ENCODE measurements at places on chromosomes 6 and 20.
A peak's percentile ranks its signal among the peaks of the same experiment; 100 is the strongest.

- no peak for DNase-seq
Observed at GRCh38 chr6:131954775-131955107, 3.6 kb upstream of the CCN2 start.

GRCh38 chr6:139628270-139628669 lies 253.8 kb upstream of the CITED2 start:
- no peak for DNase-seq

DNA sequence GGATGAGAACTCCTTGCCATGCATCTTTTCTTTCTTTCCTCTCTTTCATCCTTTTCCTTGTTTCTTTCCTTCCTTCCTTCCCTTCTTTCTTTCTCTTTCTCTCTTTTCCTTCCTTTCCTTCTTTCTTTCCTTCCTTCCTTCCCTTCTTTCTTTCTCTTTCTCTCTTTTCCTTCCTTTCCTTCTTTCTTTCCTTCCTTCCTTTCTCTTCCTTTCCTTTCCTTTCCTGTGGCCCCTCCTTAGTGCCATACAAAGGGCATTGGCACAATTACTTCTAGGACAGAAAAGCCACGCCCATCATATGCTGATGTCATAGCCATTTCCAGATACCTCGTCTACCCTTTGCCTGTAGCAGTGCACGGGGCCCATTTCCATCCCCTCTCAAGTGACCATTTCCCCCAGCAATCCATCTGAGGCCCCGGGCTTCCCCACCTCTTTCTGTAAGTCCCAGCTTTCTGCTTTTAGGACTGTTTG lies 2.2 kb upstream of the CENPB start:
- DNase-seq = no peak

DNA sequence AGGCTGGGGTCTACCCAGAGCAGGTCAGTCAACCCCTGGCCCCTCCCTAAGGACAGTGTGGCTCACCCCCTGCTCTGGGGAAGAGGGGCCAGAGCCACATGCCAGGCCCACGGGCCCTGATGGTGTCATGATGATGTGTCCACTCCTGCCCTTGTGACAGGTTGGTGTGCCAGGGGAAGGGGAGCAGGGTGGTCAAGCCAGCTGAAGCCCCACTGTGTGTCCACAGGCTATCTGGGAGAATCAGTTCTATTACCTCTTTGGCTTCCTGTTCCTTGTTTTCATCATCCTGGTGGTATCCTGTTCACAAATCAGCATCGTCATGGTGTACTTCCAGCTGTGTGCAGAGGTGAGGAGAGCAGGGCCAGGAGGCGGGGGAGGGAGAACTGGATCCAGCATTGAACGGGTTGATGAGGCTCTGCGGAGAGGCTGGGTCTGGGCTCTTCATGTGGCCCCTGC lies 47.7 kb downstream of the PLAGL2 start:
- DNase-seq = no peak

GRCh38 chr6:12608874-12609273 lies 107.7 kb upstream of the PHACTR1 start:
- no peak for DNase-seq

DNA sequence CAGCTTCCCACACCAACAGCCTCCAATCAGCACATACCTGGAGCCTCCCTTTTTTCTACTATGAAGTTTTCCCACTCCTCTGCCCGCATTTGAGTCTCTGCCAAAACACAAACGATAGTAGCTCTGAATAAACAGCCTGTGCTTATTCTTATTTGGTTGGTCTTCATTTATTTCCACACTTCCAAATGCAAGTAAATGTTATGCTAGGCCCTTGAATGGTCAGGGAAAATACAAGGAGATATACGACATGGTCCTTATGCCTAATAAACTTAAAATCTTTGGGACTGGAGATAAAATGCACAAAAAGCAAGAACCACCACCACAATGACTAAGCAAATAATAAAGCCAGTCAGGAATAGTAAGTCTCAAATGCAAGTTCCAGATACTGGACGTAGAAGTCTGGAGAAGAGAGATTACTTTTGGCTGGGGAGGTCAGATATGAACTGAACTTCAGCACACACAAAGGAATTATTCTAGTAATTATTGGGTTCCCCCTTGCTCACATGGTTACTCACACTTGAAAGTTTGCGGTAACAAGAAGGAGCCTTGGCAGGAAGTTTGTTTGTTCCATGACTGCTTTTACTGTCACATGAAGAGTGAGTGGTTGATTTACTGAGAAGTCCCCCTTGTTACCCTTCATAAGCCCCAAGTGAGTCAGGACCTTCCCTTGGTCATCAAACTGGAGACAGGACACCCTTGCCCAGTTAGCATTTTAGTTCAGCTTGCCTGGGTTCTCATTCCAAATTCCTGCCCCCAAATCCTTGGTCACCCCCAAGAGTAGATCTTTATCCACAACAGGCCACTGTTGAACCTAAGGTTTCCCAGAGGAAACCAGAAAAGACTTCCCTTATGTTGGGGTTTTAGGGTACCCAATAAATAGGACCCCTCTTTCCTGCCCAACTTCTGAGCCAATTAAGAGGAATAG lies 511.2 kb upstream of the JARID2 start:
- DNase-seq = peak; percentile 35

DNA sequence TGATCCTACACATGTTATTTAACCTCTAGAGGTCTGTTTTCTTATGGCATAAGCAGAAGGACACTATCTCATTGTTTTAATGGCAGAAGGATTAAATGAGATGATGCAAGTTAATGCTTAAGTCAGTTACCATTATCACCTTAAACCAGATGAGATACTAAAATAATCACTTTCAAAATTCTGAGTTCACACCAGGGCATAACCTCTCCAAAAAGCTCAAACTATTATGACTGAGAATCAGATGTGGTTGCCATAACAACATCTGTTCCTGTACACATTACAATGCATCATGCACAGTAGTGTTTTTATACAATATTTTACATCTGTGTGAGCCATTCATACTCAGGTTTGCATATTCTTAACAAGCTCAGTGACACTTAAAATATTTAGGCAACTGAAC lies 10.2 kb downstream of the ADNP start:
- DNase-seq = no peak

- DNase-seq = no peak
Observed at GRCh38 chr20:38063911-38064530, 30.5 kb downstream of the RPRD1B start.

DNA sequence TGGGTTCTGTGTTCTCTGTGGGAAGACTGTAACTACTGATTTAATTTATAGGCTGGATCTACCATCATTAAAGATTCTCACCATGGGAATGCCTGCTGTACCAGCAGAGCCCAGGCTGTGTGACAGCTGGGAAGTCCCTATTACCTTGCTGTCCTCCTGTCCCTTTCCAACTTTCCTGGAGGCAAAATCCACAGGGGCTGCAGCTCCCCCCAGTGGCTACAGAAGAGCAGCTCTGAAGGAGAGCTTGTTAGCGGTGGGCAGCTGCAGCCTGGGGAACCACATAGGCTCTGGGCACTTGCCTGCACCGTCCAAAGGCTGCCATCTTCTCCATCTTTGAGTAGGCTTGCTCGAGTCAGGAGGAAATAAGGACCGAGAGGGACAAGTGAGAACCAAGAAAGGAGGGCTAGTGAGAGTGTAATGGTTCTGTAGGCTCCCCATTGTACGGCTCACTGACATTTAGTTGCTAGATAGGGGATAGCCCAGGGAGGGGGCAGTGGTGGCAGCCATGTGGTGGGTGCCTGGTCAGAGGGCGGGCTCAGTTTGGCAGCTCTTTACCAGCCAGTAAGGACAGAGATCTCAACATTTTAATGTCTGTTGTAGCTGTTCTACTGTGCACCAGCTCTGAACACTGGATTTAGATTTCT lies 155.1 kb upstream of the MLIP start:
- DNase-seq = no peak

GRCh38 chr6:132259070-132259469 lies 142.2 kb downstream of the MOXD1 start:
- no peak for DNase-seq

DNA sequence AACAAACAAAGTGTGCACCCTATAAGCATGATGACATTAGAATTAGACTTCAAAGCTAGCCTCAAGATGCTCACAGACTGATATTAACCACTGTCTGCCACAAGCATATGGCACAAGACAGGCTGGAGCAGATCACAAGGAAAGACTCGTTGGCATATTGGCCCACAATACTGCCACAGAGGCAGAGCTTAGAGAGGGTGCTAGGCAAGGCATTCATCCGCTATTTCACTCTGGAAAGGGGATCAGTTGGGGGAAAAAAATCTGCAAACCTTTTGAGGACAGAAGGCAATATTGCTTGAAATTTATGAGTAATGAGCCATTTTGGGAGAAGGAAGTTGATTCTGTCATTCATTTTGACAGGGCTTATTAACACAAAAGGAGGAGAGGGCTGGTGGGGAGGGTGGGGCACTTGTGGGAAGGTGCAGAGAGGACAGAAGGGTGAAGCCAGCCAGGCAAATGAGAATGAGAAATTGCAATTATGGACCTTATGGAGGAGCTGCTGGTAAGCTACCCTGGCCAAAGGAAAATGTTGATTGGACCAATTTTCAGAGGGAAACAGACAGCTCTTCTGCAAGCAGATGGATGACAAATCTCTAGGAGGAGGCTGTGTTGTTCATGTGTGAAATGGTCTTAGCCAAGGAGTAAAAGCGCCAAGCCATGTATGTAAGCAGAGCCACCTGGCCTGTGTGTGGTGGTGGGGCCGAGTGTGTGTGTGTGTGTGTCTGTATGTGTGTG lies 187.7 kb downstream of the GMPR start:
- no peak for DNase-seq

- DNase-seq = peak; percentile 26
Observed at GRCh38 chr6:5517796-5518195, 256.5 kb downstream of the FARS2 start.

GRCh38 chr6:100665041-100665380 lies 200.3 kb upstream of the SIM1 start:
- DNase-seq = no peak

GRCh38 chr6:13124131-13124530 lies 204.2 kb downstream of the TBC1D7 start:
- no peak for DNase-seq

DNA sequence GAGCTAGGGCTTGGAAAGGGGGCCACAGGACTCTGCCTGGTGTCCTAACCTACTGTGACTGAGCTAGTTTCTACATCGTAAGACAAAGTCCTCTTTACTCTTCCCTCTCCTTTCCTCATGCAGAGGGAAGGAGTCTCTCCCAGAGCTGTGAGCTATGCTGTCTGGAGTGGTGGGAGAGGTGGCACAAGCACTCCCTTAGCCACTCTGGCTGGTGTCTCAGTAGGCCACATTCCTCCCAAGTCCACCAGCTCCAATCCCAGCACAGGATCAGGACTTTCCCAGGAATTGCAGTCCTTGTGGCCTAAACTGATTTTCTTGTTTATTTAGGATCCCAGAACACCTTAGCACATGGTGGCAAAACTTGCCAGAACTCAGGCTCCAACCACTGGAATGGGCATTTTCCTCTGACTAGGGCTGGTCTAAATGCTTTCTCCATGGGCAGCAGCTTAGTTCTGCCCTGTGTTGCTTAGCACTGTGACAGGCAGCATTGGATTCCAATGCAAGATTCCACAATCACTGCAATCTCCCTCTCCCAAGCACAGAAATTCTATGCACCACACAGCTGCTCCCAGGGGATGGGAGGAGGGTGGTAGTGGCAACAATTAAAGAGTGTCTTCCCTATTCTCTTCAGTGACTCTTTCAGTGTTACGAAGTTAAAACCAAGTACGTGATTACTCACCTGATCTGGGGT lies 733.3 kb downstream of the HACE1 start:
- no peak for DNase-seq

- no peak for DNase-seq
Observed at GRCh38 chr6:107956586-107957307, 1.3 kb downstream of the SEC63 start.

DNA sequence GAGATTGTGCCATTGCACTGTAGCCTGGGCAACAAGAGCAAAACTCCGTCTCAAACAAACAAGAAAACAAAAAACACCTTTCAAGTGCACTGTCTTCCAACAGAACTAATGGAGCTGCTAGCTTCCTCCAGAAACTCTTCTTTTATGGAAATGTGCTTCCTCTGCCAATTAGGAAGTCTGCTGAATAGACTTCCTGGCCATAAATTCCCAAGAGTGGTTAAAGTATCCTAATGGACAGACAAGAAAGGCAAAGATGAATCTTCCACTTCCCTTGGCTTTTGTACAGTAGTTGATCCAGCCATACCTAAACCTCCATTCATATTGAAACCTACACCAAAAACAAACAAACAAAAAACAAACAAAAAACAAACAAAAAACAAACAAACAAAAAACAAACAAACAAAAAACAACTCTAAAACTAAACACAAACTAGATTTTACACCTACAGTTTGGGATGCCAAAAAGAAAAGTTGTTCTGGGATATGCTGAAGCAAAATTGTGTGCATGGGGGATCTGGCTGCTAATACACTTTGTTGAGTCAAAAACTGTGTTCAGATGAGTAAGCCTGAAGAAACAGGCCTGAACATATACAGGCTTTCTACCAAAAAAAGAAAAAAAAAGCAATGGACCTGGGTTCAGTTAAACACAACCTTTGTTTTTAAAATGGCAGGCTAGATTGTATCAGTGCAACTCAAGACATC lies 59.8 kb upstream of the CARMIL1 start:
- DNase-seq = no peak

GRCh38 chr6:147950623-147950987 lies 392.0 kb upstream of the SASH1 start:
- no peak for DNase-seq

DNA sequence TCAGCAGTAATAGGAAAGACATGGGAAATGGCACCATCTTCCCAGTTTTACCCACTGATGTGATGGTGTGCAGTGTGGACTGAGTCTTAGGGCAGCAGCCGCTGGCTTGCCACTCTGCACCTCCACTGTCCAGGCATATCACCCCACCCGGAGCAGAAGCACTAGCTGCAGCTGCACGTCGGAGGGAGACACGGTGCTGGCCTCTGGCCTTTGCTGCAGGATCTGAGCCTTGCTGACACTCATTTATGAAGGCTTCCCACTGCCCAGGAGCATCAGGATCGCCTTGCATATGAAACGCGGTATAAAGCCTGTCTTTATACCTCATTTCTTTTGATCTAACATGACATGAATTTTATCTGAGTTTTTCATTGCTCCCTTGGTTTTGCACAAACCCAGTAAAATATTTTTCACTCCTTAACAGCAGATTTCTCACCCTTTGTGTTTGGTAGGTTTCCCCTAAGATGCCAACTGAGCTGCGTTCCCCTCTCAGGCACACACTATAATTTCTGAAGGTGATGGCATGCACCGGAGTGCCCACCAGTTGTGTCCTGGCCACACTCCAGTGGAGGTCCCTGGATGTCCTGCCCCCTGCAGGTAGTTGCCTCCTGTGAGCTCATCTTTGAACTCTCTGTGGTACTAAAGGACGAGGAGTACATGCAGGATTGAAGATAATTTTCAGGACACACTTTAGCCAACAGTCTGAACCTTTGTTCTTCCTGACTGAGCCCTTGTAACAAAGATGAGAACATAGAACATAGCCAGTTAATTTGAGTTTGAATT lies 9.0 kb upstream of the EXOC2 start:
- DNase-seq = no peak

DNA sequence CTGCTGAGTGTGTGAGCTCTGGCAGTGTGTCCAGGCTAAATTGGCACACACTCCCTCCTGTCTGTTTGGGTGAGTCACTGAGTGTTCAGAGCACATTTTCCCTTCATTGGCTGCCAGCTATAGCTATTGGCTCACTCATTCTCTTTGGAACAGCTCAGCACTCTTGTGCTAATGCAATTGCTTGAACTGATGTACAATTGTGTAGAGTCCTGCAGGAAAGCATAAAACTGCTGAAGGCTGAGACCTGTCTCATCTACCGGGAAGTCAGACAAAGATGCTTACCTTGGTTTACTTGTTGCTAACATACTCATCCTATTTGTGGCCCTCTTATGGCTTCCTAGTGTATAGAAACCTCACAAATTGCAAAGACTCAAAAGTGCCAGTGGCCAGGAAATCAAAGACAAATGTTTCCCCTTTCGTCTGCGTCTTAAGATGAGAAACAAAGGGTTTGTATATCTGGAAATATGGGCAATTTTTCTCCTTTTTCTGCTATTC lies 351.0 kb downstream of the BCKDHB start:
- DNase-seq = no peak
